ENCODE measurements at places on chromosomes 16 and 17.

DNA sequence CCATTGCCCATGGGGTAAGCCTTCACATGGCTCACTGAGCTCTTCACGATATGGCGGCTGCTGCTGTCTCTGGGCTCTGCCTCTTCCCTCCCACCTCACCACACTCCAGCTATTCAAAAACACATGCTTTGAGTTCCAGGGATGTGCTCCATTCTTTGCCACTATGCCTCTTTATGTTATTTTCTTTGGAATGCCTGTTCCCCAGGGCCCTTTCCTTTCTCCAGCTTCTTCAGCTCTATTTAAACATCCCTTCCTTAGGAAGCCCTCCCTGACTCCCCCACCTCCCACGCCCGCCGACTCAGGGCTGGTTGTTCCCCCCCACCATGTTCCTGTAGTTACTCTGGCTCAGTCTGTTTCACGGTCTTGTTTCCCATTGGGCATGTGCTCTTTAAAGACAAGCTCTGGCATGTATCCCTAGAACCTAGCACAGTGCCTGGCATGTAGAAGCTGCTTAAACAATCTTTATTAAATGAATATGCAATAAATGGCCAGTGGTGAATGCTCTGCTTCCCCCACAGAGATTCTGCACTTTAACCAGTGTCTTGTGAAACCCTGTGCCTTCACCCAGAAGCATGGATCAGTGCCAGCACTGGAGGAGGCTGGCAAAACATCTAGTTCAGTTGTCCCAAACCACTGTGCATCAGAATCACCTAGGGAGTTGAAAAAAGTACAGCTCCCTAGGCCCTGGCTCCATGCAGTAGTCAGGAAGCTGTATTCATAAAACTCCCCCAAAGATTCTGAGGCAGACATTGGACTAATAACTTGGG, 6.9 kb downstream of the MYCBPAP start:
- DNase-seq, result no peak

DNA sequence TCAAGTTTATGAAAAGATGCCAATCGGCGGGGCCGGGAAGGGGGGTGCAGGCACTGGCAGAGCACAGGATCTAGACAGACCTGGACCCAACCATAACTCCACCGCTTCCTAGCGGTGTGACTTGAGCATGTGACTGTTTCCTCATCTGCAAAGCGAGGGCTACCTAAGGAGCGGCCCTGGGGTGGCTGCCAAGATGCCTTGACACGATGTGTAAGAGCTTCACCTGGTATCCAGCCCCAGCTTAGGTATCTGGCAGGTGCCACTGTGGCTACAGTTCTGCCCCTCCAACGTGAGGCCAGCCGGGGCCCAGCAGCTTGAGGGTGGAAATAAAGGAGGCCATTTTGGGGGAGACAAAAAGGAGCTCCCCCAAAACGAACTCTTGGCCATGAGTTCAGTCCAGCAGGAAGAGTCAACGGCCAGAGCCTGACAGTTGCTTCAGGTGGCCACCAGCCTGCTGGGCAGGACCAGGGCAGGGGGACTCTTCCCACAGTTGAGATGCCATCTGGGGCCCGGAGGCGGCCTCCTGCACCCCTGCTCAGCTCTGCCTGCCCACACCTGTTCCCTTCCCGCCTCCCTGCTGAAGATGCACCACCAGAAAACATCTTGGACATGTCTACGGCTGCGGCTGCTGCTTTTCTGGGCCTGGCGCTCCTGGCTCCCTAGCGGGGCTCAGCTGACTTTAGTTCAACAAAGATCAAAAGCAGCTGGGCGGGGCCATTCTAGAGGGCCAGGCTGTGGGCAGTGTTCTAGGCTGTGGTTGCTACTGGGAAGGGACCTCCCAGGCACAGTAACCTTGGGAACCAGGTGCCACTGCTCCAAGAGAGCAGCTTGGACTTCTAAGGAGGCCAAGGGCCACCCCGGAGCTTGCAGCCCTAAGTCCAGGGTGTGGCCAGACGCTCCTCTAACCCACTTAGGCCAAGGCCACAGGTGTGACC, 3.4 kb upstream of the MTSS2 start:
- DNase-seq, result no peak

DNA sequence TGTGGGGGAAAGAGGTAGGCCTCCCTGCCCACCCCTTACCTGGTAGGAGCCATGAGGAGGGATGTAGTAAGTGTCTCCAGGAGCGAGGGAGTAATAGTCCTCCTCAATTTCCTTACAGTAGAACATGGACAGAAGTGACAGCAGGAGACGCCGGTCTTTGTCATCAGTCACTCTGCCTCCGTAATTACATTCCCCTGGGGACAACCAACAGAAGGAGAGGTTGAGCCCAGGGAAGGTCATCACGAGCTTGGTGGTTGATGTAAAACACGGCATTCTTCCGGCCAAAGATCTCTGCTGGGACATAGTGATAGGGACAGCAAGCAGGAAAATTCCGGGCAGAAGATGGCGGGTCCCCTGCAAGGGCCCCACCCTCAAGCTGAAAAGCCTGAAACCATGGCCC, 47.9 kb downstream of the LYRM1 start:
- no peak for DNase-seq

- DNase-seq, result no peak
Observed at GRCh38 chr16:73265124-73265837, 217.4 kb upstream of the ZFHX3 start.

DNA sequence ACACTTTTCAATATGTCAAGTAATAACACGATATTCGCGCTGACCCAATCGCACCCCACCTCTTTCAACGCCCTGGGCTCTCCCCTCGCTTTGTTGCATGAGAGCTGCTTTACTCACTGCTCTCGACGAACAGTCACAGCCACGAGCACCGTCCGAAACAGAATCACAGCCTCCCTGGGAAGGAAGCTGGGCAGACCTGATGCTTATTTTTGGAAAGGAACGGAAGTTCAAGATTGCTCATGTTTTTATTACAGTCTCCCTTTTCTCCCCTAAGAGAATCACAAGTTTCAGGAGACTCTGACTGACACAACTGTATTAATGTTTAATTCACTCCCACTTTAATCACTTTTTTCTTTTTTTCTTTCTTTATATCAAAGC, 67.8 kb downstream of the ANKRD11 start:
- DNase-seq, result no peak

GRCh38 chr17:79795795-79796443, 958 bp downstream of the CBX8 start:
- no peak for DNase-seq

GRCh38 chr17:4100883-4101756, 41.7 kb downstream of the ZZEF1 start:
- DNase-seq, result no peak

GRCh38 chr17:17348872-17349723, 45.9 kb downstream of the NT5M start:
- DNase-seq, result no peak

GRCh38 chr17:57663326-57664070, 81.6 kb downstream of the CCDC182 start:
- DNase-seq, result no peak

GRCh38 chr16:30350134-30350871, 4.8 kb downstream of the CD2BP2 start:
- no peak for DNase-seq

DNA sequence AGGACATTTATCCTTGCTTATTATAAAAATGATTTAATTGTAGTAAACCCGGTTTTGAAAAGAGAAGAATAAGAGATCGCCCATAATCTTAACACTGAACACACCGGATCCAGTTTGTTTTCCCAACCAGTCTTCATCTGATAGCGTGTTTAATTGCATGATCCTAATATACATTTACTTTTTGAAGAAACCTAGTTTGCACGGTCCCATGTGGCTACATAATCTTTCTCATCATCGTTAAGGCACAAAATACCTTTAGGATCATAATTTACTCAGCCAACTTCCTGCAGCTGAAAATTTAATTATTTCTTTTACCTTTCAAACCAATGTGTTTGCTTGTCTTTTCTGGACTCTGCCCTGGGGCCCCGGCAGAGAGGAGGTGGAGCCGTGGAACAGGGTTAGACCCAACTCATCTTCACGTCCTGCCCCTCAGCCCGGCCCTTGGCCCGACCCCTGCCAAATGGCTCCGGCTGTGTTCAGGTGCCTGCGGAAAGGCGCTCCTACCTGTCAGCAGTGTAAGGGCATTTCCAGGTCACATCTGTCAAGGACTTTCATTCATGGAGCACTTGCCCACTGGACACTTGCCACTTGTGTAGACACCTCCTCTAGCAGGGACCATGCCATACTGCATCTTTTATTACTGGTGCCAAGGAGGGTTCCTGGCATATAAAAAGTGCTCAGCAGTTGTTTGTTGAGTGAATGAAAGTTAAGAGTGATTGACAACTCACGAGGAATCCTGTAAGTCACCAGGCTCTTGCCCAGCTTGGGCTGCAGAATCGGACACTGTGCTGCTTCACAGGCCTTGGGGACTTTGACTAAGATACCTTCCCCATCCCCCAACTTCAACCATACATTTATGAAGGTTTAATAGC, 28.6 kb downstream of the SMARCE1 start:
- no peak for DNase-seq

DNA sequence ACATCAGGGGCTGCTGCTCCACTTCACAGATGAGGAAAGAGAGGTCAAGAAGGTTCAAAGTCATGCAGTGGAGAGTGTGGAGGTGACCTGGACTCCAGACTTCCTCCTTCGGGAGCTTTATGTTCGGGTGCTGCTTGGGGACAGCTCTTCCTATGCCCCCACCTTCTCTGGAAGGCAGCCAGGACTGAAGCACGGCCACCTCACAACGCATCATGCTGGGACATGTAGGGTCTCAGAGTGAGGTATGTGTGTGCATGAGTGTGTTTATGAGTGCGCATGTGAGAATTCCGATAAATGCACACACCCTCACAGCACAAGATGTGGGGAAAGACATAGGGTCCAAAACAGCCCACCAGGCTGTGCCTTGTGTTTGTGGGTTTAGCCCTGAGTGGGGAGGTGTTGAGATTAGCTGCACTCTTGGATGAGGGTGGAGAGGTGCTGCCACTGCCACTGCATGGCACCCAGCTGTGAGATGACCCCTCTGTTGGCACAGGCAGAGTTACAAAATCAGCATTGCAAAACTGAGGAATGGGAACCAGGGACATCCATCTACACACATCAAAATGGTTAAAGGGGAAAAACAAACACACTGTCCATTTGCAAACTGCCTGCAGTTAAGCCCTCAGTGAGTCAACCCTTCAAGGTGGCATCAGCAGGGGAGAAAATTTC, 367.4 kb downstream of the SEC14L1 start:
- no peak for DNase-seq

DNA sequence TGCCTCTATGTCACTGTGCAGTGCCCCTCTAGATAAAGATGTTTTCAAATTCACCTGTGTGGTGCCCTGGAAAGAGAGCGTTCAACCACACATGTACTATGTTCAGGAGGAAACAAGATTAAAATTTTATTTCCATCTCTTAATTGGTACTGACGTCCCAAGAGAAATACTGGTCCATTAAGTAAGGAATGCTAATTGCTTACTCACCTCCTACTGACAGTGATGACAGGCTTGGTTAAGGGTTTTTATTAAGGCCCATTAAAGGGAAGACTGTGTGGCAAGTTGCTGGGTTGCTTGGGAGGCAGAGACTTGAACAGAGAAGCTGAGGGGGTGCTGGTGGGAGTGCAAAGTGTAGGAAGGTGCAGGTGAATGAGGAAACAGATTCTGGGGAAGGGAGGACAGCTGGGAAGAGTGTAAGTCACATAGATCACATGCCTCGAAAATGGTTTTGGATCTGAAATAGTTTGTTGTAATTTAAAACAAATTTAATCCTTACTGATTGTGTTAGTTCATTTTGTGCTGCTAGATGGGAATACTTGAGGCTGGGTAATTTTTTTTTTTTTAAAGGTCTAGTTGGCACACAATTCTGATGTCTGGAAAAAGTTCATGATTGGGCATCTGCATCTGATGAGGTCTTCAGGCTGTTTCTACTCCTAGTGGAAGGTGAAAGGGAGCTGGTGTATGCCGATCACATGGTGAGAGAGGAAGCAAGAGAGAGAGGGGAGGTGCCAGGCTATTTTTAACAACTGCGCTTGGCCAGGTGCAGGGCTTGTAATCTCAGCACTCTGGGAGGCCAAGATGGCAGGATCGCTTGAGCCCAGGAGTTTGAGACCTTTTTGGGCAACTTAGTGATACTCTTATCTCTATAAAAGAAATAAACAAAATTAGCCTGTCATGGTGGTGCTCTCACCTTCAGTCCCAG, 140.5 kb downstream of the CACNG3 start:
- no peak for DNase-seq

GRCh38 chr17:6569370-6570285, 13.3 kb upstream of the PITPNM3 start:
- no peak for DNase-seq

GRCh38 chr16:73289232-73289631, 241.3 kb upstream of the ZFHX3 start:
- DNase-seq, result no peak

DNA sequence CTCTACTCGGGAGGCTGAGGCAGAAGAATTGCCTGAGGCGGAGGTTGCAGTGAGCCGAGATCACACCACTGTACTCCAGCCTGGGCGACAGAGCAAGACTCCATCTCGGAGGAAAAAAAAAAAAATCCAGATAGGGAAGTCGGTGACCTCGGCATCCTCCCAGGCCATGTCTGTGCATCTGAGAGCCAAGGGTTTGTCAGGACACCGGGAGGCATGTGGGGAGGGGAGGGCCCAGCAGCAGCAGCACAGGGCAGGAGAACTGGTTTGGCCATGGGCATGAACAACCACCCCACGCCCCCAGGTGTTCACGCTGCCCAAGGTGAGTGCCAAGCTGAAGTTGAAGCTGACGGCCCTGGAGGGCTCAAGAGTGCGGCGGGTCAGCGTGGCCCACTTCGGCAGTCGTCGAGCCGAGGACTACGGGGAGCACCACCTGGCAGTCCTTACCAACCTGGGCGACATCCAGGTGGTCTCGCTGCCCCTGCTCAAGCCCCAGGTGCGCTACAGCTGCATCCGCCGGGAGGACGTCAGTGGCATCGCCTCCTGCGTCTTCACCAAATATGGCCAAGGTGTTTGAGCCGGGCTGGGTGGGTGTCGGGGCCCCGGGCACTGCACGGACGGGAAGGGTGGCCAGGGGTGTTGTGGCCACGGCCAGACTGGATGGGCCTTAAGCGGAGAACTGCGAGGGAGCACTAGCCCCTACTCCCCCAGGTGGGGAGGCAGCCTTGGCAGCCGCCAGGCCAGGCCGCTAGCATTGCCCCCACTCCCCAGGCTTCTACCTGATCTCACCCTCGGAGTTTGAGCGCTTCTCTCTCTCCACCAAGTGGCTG, 14.7 kb upstream of the MYO15B start:
- DNase-seq, result no peak

GRCh38 chr17:50036455-50037261, 19.3 kb upstream of the ITGA3 start:
- DNase-seq, result no peak

GRCh38 chr17:67488161-67488560, 111.1 kb downstream of the PITPNC1 start:
- DNase-seq, result no peak

Measured in T-helper 9 cell (primary cell).